ENCODE measurements at places on chromosomes 3 and 15.
A peak's percentile ranks its signal among the peaks of the same experiment; 100 is the strongest.

- DNase-seq: no peak
Observed at GRCh38 chr3:74605437-74605836, 9.0 kb downstream of the CNTN3 start.

GRCh38 chr3:160226026-160226907 lies 1.0 kb downstream of the C3orf80 start:
- no peak for DNase-seq

DNA sequence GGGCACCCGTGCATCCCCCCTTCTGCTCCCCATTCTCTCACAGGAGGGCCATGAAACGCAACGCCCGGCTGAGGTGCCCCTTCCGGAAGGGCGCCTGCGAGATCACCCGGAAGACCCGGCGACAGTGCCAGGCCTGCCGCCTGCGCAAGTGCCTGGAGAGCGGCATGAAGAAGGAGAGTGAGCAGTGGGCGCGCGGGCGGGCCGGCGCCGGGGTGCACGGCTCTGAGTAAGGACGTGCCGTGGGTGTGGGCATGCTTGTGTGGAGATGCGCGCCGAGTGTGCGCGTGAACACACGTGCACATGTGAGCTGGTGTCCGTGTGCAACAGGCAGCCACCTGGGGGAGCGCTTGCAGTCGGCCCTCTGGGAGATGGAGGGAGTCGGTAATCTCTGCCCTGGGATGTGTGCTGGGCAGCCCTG lies 28.1 kb downstream of the NR1I2 start:
- peak; percentile 35 for DNase-seq

DNA sequence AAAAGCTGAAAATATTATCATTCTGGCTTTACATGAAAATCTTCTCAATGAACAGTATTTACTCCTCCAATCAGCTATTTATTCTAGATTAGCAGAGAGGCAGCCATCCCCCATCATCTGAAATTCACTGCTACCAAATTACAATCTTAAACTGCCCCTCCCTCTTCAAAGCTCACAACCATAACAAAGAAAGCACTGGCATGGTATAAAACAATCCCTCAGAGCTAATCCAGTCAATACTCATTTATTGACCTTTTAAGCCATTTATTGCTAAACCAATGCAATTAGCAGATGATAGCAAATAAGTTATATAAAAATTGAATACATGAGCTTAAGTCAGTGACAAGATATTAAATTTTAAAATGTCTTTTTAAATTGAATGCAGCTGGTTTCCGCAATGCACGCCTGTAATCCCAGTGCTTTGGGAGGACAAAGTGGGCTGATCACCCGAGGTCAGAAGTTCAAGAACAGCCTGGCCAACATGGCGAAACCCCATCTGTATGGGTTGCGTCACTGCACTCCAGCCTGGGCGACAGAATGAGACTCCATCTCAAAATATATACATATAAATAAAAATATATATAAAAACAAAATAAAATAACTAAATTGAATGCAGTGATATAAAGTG lies 12.1 kb downstream of the SLC4A7 start:
- DNase-seq: no peak

GRCh38 chr3:135596563-135596962 lies 369.0 kb upstream of the PPP2R3A start:
- DNase-seq: no peak

- DNase-seq: no peak
Observed at GRCh38 chr3:105856605-105857004, 12.2 kb downstream of the CBLB start.

GRCh38 chr3:16177962-16178627 lies 3.6 kb downstream of the GALNT15 start:
- DNase-seq: peak; percentile 25

GRCh38 chr3:183274609-183275008 lies 21.6 kb downstream of the B3GNT5 start:
- no peak for DNase-seq

- peak; percentile 76 for DNase-seq
Observed at GRCh38 chr3:183513046-183513706, 42.3 kb downstream of the KLHL6 start.

- no peak for DNase-seq
Observed at GRCh38 chr3:45191424-45191823, 34.7 kb downstream of the TMEM158 start.

- DNase-seq: no peak
Observed at GRCh38 chr15:39404767-39405181, 176.1 kb upstream of the THBS1 start.

- no peak for DNase-seq
Observed at GRCh38 chr3:36405190-36405589, 24.9 kb downstream of the STAC start.

DNA sequence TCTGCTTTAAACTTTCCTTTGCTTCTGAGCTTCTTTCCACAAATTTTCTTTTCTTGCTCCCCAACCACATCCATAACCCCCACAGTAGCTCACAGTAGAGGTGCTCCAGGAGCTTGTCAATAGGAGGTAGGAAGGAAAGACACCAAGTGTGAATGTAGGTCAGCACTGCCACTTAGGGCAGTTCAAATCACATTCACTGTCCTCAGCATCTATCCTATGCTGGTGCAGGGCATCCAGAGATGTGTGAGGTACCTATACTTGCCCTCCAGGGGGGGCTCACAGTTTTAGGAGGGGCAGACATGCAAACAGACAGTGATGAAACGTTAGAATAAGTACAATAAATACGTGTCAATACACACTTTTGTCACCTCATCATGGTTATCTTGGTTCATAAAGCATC lies 1.5 kb upstream of the SPSB4 start:
- no peak for DNase-seq

GRCh38 chr3:51977446-51978142 lies 2.7 kb downstream of the ABHD14A start:
- peak; percentile 48 for DNase-seq

- no peak for DNase-seq
Observed at GRCh38 chr3:48408823-48409281, 21.0 kb downstream of the PLXNB1 start.

GRCh38 chr3:64518950-64519349 lies 168.8 kb downstream of the ADAMTS9 start:
- DNase-seq: no peak

DNA sequence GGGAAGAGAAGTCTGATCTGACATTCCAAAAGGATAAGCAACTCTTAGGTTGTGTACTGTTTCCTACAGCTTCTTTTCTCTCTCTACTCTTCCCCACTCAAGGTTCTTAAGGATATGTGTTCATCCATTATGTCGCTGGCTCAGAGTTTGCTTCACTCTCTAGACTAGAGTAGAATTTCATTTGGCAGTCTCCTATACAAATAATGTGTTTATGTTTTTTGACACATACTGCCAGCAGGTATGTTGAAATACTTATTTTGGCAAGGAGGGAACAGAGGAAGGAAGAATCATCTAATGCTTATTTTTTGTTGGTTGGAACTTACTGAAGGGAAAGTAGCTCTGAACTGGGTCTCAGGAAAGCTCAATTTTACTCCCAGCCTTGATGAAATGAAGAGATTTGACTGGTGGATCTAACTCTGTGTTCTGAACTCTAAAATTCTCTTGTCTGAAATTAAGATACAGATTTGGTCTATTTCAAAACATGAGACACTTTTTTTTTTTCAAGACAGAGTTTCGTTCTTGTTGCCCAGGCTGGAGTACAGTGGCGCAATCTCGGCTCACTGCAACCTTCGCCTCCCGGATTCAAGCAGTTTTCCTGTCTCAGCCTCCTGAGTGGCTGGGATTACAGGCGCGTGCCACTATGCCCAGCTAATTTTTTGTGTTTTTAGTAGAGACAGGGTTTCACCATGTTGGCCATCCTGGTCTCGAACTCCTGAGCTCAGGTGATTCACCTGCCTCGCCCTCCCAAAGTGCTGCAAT lies 7.6 kb upstream of the EMC3 start:
- DNase-seq: no peak

DNA sequence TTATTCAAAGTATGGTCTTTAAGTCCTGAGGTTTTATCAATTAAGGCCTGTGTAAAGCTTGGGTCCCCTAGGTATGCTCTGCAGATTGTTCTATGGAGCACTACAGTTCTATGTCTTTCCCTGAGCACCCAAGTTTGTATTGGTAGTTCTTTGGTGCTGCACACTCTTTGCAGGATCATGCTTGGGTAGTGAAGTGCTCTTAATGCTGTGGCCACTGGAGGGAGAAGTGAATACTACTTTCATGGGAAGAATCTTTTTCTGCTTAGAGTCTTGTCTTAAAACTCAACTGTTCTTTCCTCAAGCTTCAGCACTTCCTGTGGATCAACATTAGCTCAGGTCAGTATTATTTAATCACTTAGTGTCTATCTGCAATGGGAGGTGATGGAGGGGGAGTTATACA lies 93.6 kb upstream of the CFAP20DC start:
- DNase-seq: no peak

DNA sequence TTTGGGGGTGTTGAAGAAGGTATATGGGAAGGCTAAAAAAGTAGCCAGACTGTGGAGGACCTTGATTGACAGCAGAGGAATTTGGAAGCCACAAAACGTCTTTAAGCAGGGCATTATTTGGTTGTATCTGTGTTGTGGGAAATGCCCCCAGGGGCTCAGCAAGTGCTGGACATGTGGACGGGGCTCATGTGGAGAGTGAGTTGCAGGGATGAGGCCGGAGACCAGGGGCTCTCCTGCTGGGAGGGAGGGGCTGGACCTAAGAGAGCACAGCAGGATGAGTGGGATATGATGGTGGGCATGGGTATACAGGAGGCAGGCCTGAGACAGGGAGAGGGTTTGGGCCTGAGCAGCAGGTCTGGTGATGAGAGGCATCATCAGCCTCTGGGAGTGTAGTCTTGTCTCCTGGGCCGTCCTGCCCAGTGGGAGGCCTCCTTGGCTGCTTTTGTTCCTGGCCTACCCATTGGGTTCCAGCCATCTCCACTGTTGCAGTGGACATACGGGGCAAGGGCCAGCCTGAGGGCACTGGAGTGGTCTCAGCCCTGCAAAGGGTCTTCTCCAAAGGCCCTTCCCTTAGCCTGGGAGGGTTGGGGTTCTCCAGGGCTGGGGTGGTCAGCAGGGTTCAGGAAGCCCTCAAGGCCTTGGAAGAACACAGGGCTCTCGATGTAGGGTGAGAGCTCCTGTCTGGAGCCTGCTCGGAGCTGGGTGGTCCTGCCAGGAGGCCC lies 27.5 kb downstream of the ACAD9 start:
- no peak for DNase-seq

DNA sequence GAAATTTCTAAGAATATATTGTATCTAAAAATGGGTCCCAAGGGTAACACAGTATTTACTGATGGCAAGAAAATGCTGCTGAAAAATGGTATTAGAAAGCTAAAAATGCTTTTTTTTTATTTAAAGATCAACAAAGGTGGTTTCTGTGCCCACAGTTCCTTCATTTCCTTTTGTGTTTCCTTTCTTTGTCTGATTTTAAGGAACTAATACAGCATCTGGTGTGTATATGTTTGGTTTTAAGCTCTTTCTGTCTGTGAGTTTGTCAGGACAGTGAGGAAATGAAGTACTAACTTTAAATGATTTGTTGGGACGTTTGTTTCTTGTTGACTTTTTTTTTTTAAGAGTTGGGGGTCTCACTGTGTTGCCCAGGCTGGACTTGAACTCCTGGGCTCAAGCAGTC lies 38.2 kb downstream of the RASA2 start:
- no peak for DNase-seq

DNA sequence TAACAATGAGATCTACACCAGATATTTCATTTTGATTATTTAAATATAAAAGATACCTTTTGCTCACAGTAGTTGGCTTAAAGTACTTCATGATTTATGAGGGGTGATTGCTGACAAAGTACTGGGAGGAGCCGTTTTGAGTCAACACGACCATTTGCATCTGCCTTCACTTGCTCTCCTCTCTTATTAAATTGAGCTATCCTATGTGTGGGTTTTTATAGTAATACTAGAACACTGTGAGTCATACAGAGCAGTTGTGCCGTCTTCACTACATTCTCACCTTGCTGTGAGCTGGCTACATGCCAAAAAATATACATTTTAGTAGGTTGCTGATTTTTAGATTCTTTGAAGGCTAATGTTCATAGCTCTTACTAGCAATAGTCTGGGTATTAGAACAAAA lies 161.2 kb downstream of the ALCAM start:
- no peak for DNase-seq

DNA sequence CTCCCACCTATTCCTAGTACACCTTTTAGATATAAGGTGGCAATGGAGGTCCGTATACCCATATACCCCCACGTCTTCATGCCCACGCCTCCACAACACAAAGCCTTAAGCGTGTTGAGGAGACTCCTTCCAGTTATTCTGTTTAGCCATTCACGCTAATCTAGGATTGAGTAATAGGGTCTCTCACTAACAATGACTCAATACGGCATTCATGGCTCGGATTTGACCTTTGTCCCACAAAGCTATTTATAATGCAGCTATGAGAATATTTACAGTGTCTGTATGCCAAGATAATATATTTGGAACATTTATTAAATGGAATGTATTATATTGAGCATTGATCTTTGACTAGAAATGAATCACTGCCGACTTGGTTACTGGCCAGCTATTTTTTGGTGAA lies 215.8 kb downstream of the KCNH8 start:
- no peak for DNase-seq

- DNase-seq: peak; percentile 32
Observed at GRCh38 chr3:152302521-152303021, 33.8 kb downstream of the MBNL1 start.

DNA sequence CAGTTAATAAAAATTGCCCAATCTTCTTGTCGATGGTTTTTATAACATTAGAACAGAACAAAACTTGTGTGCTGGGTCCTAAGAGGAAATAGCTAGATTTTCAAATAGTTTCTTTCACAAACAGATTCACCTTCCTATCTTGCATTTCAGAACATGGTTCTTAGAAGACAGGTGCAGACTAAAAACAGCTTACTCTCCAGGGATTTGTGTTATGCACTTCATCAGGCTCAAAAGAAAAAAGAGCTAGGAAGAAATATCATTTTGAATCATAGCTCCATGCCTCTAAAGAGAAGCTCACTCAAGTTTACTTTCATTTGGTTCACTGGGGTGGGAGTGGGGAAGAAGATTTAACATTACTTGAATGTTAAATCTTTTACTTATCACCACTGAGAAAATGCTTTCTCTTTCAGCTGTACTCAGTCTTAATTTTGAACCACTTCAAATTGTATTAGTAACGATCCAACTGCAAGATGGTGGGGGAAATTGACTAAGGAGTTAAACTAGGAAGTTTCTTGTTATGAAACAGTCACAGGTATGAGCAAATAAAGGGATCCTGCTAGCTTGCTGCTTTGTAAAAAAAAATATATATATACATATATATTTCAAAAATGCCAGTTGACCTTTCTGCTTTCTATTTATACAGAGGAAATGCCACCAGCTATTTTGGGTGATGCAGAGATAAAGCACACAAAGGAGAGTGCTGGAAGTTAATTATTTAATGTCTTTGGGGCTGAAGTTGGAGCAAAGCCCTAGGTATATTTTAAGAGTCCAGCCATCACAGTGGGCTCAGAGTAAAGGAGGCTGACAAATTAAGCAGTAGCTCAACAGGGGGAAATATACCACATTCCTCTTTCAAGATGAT lies 28.3 kb upstream of the NUDT16 start:
- DNase-seq: no peak

- no peak for DNase-seq
Observed at GRCh38 chr3:81920816-81921215, 159.4 kb upstream of the GBE1 start.

GRCh38 chr3:66656609-66657008 lies 155.8 kb upstream of the LRIG1 start:
- no peak for DNase-seq

- peak; percentile 46 for DNase-seq
Observed at GRCh38 chr3:44235604-44236484, 5.8 kb upstream of the TOPAZ1 start.

GRCh38 chr3:73143821-73144237 lies 82.4 kb downstream of the EBLN2 start:
- no peak for DNase-seq

Measured in central memory CD4-positive, alpha-beta T cell (primary cell).